Cerebellar nuclear complex (tissue), 1 donor: ENCODE measurements at places on chromosomes 6 and 20.

- no peak for DNase-seq
Observed at GRCh38 chr20:5489601-5490000, 172.8 kb upstream of the PROKR2 start.

DNA sequence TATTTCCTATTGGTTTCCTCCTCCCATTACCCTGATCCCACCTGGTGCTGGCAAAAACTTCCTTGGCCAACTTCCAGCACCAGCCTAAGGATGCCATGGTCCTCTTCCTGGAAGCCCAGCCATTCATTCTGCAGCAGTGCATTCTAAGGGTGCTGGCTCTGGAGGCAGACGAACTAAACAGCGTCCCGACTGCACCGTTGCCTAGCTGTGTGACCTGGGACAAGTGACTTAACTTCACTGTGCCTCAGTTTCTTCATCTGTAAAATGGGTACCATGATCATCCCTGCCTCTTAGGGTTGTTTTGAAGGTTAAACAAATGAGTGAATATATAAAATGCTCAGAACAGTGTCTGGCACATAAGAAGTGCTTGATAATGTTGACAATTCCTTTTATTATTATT is 120.9 kb upstream of the ZNF217 start:
- DNase-seq = no peak

GRCh38 chr6:2746557-2747061 is 4.1 kb downstream of the MYLK4 start:
- DNase-seq = no peak

GRCh38 chr20:17838921-17839320 is 129.7 kb downstream of the SNX5 start:
- DNase-seq = no peak

DNA sequence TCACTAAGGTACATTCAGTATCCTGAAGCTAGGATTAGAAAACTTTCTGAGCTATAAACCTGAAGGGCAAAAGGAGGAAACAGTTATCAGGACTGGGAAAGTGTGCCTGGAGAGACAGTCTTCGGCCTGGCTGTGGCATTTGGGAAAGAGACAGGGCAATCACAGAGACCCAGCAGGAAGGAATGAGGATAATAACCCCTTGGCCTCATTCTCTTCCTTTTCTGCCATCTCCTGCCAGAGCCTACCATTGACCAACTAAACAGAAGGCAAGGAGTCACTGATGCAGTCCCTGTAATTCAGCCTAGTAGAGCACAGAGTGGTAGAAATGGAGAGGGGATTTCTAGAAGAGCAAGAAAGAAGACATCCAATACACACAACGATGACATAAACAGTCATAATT is 359.4 kb downstream of the HDGFL1 start:
- DNase-seq = no peak

- DNase-seq = no peak
Observed at GRCh38 chr20:18981962-18982539, 168.5 kb downstream of the SCP2D1 start.

- no peak for DNase-seq
Observed at GRCh38 chr6:134398453-134398852, 80.5 kb upstream of the SGK1 start.

DNA sequence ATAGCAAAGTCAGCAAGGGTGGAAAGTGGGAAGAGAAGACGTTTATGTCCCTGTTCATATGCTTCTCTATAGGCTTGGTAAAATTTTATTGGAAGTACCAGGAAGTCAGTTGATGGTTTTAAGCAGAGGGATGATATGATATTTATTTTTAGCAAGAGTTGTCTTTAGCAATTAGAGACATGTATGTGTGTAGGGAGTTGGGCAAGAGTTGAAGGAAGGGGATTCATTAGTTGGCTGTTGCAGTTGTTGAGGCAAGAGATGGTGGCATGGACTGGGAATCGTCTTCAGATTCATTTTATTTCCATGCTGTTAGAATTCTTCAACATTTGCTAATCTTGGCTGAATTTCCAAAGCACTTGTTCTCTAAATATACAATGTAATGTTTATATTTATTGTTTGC is 85.6 kb downstream of the QKI start:
- DNase-seq = no peak

GRCh38 chr6:27553123-27553904 is 80.4 kb upstream of the ZNF184 start:
- DNase-seq = no peak

- DNase-seq = no peak
Observed at GRCh38 chr20:50376179-50376887, 133.8 kb upstream of the PTPN1 start.

GRCh38 chr20:62761759-62762131 is 34.5 kb upstream of the MRGBP start:
- DNase-seq = no peak

DNA sequence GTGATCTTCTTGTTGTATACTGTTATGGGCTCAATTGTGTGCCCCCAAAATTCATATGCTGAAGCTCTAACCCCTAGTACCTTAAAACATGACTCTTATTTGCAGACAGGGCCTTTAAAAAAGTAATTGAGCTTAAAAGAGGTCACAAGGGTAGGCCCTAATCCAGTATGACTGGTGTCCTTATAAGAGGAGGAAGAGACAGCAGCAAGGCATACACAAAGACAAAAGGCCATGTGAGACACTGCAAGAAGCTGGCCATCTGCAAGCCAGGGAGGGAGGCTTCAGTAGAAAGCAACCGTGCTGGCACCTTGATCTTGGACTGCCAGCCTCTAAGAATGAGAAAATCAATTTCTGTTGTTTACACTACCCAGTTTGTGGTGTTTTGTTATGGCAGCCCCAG is 8.4 kb downstream of the CAGE1 start:
- DNase-seq = no peak

GRCh38 chr6:159118924-159119323 is 50.3 kb upstream of the FNDC1 start:
- no peak for DNase-seq

DNA sequence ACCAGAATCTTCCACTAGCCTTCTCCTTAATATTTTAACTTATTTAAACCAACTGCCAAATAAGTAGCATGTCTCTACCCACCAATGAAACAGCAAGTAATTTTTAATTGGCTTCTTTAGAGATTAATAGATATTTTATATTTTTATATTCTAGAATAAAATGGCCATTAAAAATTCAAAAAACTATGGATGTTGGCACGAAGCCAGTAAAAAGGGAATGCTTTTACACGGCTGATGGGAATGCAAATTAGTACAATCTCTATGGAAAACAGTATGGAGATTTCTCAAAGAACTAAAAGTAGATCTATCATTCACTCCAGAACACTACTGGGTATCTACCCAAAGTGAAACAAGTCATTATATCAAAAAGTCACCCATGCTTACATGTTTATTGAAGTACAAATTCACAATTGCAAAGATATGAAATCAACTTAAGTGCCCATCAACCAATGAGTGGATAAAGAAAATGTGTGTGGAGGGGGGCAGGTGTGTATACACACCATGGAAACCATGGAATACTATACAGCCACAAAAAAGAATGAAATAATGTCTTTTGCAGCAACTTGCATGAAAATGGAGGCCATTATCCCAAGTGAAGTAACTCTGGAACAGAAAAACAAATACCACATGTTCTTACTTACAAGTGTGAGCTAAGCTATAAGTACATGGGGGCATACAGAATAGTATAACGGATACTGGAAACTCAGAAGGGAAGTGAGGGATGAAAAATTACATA is 15.1 kb downstream of the SHPRH start:
- DNase-seq = no peak
